ENCODE measurements at places on chromosomes 1 and 21.

- DNase-seq = no peak
These were observed 590.6 kb downstream of the NUF2 start for GRCh38 chr1:163912170-163912884.

DNA sequence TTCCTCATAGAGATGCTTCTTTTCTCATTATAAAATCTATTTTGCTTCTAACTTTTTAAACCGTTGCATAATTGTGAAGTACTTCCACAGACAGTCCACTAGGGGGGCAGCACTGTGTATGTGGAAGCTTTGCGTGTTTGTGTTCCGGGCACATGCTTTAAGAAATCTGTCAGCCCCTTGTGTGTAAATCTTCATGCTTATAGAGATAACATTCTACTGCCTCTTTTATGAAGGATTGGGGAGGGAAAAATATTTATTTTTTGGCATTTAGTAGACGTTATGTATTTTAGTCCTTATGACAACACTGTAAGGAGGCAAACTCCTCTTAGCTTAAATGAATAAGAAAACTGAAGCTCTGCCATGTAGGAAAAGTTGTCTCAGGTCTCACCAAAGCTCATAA, 157.3 kb upstream of the PTGFR start:
- peak; percentile 17 for DNase-seq

- DNase-seq = no peak
These were observed 119.1 kb upstream of the GALNT2 start for GRCh38 chr1:229947968-229948367.

DNA sequence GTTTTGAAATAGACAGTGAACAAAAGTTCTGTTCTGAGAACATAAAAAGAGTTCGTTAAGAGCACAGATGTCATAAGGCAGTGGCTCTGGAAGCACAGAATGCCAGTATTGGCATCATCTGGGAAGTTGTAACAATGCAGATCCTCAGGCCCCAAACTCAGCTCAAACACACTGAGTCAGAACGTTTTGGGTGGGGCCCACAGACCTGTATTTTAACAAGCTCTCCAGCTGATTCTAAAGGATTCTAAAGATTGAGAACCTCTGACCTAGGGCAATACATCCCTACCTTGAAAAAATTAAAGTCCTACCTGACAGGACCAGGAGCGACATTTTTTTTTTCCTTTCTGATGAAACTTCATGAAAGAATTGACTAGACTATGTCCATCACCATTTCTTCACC, 13.2 kb downstream of the ARHGEF11 start:
- no peak for DNase-seq

DNA sequence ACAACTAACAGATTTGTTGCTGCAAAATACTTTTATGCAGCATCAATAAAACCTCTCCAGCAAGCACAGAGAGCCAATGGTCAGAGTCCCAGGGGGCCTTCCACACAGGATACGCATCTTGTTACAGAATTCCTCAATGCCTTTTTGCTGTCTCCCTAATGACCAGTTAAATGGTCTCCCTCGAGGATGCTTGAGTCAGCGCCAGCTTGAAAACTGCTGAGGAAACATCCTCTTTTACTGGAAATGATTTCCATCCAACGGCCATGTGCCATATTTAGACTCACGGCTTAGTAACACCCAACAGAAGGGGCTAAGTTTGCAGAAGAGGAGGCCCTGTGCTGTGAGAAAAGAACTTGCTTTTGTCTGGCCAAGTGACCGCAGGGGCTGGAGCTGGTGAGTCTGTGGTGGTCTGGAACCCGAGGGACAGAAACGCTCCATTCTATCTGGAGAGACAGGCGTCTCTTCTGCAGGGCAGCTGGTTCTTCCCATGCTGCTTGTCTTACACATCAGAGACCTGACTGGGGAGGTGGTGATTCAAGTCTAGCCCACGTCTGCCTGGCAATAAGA, 496.4 kb downstream of the SETD4 start:
- DNase-seq = no peak

GRCh38 chr1:239914751-239915231, 176.9 kb upstream of the FMN2 start:
- no peak for DNase-seq

GRCh38 chr1:100583827-100584226, 45.9 kb downstream of the GPR88 start:
- DNase-seq = no peak

DNA sequence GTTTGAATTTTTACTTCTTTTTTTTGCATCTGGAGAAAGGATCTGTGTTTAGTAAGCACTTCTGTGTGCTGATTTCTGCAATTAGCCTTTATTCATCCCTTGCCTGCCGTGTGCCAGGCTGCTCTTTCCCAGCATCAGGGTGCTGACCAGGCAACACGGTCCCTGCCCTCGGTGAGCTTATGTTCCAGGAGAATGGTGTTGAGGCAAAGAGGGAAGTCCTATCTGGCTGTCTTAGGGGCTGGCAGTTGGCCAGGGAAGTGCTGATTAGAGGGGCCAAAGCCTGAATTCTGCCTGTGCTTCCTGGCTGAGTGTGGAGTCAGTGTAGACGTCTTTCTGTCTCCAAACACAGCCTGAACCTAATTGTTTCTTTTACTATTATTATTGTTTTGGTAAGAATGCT, 187.1 kb downstream of the CAMTA1 start:
- no peak for DNase-seq

GRCh38 chr1:37448185-37448584, 26.2 kb upstream of the ZC3H12A start:
- DNase-seq = no peak

- no peak for DNase-seq
These were observed 57.8 kb downstream of the EPB41 start for GRCh38 chr1:28971980-28972771.

GRCh38 chr1:225230483-225230882, 197.4 kb downstream of the LBR start:
- DNase-seq = no peak

GRCh38 chr1:7557301-7557891, 213.7 kb upstream of the VAMP3 start:
- no peak for DNase-seq

Data from NCI-H1694 treated with DMSO at 0.1 percent for 48 hours (cell line).